AG09309 (cell line): ENCODE measurements at places on chromosomes 4 and X.

- DNase-seq = no peak
Observed at GRCh38 chrX:125205918-125206665, 113.6 kb upstream of the TEX13C start.

DNA sequence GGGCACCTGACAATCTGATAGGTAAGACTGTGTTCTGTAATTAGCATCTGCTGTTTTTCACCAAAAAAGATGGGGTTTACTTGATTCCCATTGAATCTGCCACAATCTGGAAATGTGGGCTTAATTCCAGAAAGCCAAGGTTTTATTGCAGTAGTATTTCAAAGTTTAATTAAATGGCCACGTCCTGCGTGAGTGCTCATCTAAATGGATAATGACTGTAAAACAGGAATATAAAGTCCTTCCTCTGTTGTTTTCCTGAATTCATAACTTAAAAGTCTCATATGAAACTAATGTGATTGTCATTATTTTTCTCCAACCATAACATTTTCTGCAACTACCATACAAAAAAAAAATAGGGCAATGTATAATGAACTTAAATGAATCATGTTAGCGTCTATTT, 2.4 kb downstream of the PGM2 start:
- DNase-seq = no peak

DNA sequence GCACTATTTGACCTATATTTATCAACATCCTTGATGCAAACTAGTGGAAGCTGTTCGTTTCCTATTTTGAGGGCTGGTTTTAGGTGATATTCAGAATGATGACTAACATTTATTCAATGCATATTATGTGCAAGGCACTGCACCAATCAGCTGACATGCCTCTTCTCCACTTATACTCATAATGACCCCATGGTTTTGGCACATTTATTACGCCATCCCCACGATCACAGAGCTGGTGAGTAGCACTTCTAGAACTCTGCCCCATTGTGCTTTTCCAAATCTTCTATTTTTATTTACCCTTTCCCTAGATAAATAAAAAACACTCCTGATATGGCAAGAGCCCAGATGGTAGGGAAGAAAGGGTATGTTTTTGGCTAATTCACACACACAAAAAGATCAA, 13.1 kb downstream of the SCML1 start:
- no peak for DNase-seq

GRCh38 chr4:133464311-133464710, 315.2 kb downstream of the PCDH10 start:
- no peak for DNase-seq

DNA sequence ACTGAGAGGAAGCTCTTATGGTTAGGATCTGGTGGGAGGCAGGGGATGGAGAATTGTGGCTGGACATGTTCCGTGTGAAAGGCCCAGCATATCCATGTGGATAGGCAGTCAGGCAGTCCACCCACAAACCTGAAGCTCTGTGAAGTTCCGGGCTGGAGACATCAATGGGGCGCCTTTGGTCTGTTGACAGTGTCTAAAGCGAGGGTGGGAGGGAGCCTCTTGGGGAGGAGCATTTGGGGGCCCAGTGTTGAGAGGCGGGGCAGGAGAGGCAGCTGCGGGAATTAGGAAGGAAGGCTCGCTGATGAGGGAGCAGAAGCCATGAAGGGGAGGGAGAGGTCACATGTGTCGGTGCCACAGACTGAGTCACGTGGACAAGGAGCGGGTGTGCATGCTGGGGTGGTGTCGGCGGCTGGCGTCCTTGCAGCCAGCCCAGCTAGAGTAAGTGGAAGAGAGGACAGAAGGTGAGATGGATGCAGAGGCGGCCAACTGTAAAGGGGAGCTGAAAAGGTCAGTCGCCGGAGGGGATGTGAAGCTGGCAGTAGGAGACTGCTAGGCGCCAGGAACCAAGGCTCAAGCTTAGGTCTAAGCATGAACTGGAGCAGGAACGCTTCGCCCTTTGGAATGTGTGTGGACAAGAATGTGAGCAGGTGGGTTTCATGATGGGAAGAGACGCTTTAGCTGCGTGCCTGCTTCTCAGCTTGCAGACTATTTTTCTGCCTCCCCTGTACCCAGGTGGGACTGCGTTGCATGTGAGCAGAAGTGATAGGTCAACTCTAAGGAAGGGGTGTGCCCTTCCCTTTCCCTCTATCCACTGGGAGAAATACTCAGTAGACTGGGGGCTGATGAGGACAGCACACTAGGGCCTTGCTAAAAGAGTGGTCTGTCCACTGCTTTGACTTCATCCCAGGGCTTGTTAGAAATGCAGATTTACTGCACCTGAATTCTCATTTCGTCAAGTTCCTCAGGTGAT, 44.0 kb upstream of the TLR2 start:
- DNase-seq = no peak

- peak; percentile 84 for DNase-seq
Observed at GRCh38 chr4:2468456-2469191, at the start of gene RNF4. RNF4 (plus strand) TSS chr4:2469106; CDS start chr4:2490494, 21,388 bp downstream.

DNA sequence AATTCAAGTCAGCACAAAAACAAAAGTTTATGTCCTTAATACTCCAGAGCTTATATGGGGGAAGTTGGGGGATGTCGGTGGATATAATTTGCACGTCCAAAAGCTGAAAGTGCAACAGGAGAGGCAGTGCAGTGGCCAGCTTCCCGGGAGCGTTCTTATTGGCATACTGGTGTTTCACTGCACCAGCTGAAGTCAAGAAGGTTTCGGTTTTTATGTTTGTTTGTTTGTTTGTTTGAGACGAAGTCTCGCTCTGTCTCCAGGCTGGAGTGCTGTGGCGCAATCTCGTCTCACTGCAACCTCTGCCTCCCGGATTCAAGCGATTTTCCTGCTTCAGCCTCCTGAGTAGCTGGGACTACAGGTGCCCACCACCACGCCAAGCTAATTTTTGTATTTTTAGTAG, 28.6 kb upstream of the TLR3 start:
- no peak for DNase-seq

GRCh38 chrX:55624403-55624802, 1.2 kb downstream of the FOXR2 start:
- DNase-seq = no peak

DNA sequence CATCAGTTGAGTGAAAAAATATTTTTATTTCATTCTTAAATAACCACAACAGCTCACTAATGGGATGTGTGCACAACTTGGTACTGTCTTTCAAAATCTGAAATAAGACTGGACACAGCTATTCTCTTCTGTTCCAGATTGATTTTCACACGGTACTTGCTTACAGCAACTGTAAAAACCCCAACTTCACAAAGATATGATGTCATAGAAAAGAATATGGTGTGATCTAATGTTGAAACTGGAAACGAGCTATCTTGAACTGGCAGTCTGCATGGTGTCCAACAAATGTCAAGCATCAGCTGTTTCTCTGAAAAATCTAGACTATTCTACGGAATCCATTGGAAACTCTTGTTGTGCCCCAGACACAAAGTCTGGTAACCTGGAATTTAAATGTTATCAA, 14.7 kb downstream of the HELQ start:
- no peak for DNase-seq

- no peak for DNase-seq
Observed at GRCh38 chr4:133145758-133146573, 3.1 kb upstream of the PCDH10 start.
